ENCODE measurements at places on chromosomes 5 and 9. TPM values are rescaled to one million over a fixed set of nuclear protein-coding genes. Genes with fewer than 3 reads are reported as not detected.
A peak's percentile ranks its signal among the peaks of the same experiment; 100 is the strongest.

GRCh38 chr9:108473209-108474112 lies 382.3 kb downstream of the ACTL7B start:
- DNase-seq = no peak
- peaks cover 3% of the 10 kb centered on the region for H3K4me1 ChIP-seq
- H3K4me3 ChIP-seq = no peak overlapping the region
- H3K27ac ChIP-seq = no peak overlapping the region

DNA sequence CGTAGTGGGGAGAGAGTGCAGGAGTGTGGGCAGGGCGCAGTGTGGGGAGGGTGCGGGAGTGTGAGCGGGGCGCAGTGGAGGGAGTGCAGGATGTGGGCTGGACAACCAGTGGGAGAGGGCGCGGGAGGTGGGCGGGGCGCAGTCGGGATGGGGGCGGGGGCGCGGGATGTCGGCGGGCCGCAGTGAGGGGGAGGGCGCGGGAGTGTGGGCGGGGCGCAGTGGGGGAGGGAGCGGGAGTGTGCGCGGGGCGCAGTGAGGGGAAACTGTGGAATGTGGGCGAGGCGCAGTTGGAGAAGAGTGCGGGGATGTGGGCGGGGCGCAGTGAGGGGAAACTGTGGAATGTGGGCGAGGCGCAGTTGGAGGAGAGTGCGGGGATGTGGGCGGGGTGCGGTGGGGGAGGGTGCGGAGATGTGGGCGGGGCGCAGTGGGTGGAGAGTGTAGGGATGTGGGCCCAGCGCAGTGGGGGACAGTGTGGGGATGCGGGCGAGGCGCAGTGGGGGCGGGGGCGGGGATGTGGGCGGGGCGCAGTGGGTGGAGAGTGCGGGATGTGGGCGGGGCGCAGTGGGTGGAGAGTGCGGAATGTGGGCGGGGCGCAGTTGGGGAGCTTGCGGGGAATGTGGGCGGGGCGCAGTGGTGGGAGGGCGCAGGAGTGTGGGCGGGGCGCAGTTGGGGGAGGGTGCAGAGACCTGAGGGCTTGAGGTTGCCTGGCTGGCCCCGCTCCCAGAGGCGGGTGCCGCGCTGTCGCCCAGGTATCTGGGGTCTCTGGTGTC lies at the start of gene NXNL2:
NXNL2 (plus strand) TSS at position 723 of the 770 bp plus-strand sequence. CDS start 257 bp downstream, outside the sequence.
- peaks cover 38% of the 10 kb centered on the region for H3K4me1 ChIP-seq
- H3K4me3 ChIP-seq = peak within 1 kb of the TSS; percentile 53
- peak within 1 kb of the TSS; percentile 78 for H3K27ac ChIP-seq
- no peaks in the 10 kb centered on the region for H3K36me3 ChIP-seq
- DNase-seq = peak; percentile 82
- H3K27me3 ChIP-seq = no peaks in the 10 kb centered on the region

GRCh38 chr5:2105141-2105540 lies 222.4 kb upstream of the IRX4 start:
- DNase-seq = no peak
- H3K27ac ChIP-seq = no peak overlapping the region
- H3K36me3 ChIP-seq = no peaks in the 10 kb centered on the region
- no peaks in the 10 kb centered on the region for H3K27me3 ChIP-seq
- H3K4me3 ChIP-seq = no peak overlapping the region

- H3K27me3 ChIP-seq = no peaks in the 10 kb centered on the region
- peaks cover 3% of the 10 kb centered on the region for H3K4me1 ChIP-seq
- H3K36me3 ChIP-seq = no peaks in the 10 kb centered on the region
- no peak overlapping the region for H3K4me3 ChIP-seq
- DNase-seq = no peak
- H3K27ac ChIP-seq = no peak overlapping the region
Measured at GRCh38 chr5:102603670-102604069, 104.9 kb upstream of the SLCO6A1 start.

GRCh38 chr9:112884101-112884500 lies 6.6 kb downstream of the SLC46A2 start:
- no peaks in the 10 kb centered on the region for H3K27me3 ChIP-seq
- no peaks in the 10 kb centered on the region for H3K4me1 ChIP-seq
- no peak overlapping the region for H3K27ac ChIP-seq
- no peaks in the 10 kb centered on the region for H3K36me3 ChIP-seq
- H3K4me3 ChIP-seq = no peak overlapping the region
- DNase-seq = no peak

- H3K4me1 ChIP-seq = no peaks in the 10 kb centered on the region
- H3K27ac ChIP-seq = no peak overlapping the region
- no peaks in the 10 kb centered on the region for H3K27me3 ChIP-seq
Measured at GRCh38 chr5:20446121-20446520, 458.1 kb upstream of the CDH18 start.

Gene CTNNAL1
- total RNA-seq = 72.0 TPM

Gene ZNF608
- 2.4 TPM for total RNA-seq

Gene SNCAIP
- total RNA-seq = not detected
